CD4-positive, alpha-beta T cell treated with Interleukin-4 for 4 hours (primary cell): ENCODE measurements at places on chromosomes 5 and 9.
A peak's percentile ranks its signal among the peaks of the same experiment; 100 is the strongest.

DNA sequence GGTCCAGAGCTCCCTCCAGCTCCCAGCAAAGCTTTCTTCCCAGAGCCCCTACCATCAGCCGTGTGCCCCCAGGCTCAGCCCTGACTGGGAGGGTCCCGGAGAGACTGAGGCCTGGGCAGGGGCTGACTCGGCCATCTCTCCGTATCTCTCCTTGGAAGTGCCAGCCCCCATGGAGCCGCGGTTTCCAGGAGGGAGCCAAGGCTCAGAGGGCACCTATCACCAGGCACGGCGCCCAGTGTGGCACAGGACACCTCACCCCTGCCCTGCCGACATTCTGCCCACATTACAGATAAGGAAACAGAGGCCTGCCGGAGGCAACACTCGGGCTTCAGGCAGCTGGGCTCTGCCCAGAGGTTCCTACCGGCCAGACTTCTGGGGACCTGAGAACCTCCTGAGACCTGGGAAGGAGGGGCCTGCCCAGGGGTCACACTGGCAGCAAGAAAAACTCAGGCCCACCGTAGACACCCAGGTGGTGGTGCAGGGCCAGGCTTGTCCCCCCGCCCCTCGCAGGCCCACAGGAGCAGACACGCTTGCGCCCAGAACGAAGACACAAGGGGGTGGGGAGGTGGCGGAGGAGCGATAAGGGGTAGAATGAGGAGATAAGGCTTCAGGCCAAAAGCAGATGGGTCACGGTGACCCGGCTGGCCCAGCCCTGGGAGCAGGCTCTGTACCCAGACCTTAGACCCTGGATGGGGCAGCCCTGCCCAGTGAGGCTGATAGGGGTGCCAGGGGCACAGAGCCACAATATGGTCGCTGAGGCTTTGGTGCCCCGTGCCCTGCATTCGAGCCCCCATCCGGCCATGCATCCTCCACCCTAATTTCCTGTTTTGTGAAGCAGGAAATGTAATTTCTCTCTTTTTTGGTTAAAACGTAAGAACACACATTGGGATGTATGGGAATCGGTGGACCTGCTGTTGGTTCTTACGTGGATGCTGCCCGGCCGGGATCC lies 11.8 kb downstream of the NR5A1 start:
- DNase-seq = no peak

DNA sequence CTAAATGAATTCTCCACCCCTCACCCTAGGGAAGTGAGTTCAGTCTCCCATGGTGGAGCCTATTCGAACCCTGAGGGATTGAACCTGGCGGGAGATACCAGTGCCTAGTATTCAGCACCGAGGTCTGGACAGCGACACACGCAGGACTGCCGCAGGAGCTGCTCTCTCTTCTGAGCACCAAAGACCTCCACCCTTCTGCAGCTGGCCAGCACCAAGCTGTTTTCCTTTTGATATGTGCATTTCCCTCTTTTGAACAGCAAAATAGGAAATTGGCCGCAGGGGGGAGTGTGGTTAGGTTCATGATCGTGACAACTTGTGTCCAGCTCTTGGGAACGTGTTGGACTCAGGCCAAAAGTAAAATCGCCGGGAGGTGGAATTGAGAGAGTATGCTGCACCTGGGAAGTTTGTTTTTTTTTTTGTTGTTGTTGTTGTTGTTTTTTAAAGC lies 1.2 kb upstream of the PCSK1 start:
- DNase-seq = no peak

GRCh38 chr5:167603135-167603534 lies 688.3 kb upstream of the WWC1 start:
- DNase-seq = no peak

DNA sequence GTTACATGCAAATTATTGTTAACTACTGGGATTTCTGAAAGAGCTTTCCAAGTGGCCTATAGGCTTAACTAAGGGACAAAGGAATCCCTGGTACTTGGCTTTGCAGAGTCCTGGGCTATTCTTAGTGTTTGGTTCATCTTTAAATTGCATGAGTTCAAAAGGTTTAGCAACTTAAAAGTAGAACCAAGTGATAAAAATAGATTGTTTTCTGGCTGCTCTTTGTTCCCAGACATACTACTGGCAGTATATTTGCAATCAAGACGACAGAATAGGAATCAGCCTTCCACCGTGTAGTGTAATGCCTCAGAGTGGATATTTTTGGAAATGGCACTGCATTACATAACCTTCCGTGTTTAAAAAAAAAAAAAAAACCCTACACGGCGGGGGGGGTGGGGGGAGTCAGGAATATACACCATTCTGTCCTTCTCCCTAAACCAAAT lies 1.0 kb downstream of the NREP start:
- no peak for DNase-seq

GRCh38 chr9:131366761-131367401 lies 27.0 kb upstream of the PRRC2B start:
- no peak for DNase-seq

- no peak for DNase-seq
Measured at GRCh38 chr9:125337236-125337635, 75.6 kb downstream of the GAPVD1 start.

GRCh38 chr5:25427240-25427639 lies 782.5 kb upstream of the CDH10 start:
- no peak for DNase-seq

GRCh38 chr5:135966165-135966564 lies 11.4 kb upstream of the LECT2 start:
- no peak for DNase-seq

DNA sequence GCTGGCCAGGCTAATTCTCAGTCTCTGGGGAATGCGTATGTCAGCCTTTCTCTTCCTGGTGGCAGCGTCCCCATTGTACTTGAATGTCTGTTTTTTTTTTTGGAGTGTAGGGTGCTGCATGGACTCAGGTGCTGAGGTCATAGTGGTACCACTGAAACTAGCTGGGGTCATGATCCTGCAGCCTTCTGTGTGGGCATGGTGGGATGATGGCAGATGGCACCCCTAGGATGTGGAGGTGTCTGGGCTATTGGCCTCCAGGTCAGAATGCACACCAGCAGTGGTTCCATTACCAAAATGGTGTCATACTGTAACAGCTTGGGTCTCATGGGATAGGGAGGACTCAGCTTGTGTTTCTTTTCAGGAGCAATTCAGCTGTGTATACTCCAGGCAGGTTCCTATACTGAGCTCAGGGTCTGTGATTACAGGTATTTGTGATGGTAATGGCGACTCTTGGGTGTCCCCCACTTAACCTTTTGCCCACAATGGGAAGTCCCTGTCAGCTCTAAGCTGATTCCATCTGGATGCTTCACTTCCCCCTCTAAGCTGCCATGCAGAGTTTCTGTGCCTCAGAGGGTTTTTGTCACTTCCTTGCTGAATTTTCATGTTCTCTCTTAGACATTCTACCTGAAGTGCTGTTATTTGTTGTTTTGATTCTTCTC lies 17.9 kb downstream of the HSD17B4 start:
- DNase-seq = no peak

DNA sequence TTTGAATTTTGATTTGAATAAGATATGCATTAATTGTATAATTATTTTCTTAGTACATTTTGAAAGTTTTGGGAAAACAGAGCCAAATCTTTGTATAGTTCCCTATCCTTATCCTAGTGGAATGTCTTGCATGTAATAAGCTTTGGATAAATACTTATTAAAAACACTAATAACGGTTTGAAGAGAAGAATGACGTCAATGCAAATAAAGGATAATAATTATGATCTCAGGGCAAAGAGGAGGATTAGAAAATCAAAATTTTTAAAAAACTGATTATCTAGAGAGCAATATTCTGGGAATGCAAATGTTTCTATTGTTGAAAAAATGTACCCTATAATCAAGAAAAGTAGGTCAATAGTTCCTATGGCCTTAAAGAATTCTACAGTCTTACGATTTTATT lies 22.1 kb downstream of the TYRP1 start:
- DNase-seq = no peak

DNA sequence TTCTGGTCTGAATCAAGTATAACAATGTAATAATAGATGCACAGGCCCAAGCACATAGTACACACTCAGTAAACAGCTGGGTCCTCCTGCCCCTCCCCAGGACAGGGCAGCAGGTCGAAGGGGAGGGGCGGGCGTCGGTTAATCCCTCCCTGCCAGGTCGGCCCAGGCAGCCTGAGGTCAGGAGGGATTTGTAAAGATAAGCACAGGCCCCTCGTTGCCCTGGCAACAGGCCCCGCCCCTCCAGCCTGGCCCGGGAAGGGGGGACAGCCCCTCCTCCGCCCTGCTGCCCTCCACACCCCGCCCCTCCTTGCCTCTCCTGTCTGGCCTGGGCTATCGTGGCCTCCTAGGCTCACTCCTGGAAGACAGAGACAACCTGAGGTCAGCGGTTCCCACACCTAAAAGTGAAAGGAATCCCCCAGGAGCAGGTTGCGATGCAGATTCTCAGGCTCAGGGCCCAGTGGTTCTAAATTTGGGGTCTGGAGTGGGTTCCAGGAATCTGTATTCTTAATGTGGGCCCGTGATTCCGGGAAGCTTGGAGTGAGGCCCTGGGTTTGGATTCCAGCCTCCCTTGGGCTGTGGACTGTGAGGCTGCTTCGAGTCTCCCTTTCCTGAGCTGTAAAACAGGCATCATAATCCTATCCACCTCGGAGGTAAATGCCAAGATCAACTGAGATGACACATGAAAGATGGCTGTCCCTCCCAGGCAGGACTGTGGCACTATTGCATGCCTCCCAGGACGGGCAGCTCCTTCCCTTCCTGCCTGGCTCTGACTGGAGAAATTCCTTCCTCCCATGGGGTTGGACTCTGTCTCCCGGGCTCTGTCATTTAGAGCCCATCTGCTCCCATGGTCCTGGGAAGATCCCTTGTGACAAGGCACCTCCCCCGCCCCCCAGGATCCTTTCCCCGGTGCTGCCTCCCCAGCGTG lies 4.4 kb downstream of the CRB2 start:
- DNase-seq = no peak

GRCh38 chr5:373710-374602 lies 52.4 kb downstream of the AHRR start:
- peak; percentile 13 for DNase-seq

- DNase-seq = no peak
Measured at GRCh38 chr5:7762267-7762666, 88.7 kb downstream of the CFAP90 start.

DNA sequence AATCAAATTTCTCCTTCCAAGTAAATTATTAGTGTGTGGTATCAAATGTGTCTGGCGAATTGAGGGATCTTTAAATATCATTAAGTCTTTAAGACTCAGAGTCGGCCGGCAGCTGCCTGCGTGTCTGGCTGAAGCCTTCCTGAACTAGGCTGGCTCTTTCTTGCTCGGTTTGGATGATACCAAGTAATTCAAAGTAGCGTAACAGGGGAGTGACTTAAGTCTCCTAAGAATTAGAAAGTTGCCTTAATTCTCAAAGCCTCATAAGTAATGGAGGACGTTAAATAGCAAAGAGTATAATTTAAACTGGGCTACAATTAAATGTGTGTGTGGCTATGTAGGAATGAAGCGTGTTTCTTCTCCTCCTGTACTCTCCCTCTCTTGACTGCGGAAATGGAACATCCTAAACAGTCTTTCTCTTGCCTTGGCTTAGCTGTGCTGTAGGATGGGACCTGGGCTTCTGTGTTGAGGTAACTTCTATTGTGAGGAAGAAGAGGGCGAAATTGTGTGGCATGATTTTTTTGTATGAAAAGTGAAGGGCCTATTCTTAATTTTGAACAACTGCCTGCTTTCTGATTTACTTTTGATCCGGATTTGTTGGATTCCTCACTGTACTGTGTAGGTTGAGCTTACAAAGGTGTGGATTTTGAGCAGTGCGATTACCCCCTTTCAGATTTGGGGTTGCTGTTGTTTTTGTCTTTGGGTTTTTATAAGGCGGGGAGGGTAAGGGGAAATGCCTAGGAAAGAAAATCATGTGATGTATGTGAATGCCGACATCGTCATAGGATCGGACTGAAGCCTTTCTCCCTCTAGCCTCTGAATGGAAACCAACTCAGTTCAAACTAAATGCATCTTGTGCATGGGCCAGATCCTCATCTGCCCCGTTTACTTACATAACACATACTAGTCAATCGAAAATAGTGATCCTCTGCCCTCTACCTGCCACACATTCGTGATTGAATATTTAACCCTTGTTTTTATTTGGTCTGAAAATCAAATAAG lies 29.9 kb downstream of the CPEB4 start:
- peak; percentile 82 for DNase-seq

DNA sequence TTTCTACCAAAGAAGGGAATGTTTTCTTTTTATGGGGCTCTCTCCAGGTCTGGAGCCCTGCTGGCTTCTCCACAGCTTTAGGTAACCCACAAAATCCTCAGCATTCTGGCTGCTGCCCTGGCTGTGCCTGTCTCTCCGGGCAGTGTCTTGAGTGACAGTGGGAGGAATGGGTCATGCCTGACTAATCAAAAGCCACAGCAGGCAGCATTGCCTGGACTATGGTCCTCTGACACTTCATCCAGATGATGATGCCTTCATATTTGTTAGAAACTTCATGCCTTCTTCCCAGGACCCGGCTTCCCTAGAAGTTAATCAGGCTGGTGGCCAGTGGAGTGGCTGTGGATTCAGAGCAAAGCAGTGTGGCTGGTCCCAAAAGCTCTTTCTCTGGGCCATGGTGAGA lies 32.2 kb upstream of the TGFBI start:
- no peak for DNase-seq

DNA sequence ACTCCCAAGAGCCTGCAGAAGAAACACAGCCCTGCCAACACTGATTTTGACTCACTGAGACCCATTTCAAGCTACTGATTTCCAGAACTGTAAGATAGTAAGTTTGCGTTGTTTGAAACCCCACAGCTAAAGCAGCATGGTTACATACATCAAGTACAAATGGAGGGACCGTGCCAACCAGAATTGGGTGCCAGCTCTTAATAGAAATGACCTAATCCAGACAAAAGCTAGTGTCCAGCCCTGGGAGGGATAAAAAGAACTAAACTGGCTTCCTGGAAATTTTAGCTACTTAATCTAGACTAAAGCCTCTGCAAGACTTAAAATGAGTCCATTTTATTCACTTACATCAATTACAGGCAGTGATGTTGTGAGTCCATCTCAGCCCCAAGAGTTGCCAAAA lies 122.6 kb downstream of the ADAMTS12 start:
- DNase-seq = no peak

DNA sequence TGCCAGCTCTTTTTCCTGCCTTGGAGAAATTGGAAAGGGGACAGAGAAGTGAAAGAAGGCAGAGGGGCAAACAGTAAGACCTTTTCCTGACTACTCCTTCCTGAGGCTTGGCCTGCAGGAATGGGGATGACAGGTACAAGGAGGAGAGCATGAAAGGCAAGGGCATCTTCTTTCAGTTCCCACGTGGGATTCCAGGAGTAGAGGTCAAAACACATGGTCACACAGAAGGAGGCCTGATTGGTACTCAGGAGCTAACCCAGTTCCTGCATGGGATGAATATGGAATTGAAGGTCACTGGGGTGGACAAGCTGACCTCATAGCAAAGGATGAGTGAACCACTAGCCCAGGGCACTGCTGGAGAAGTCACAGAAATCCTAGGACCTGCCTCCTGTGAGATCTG lies 112.5 kb upstream of the ZNF366 start:
- no peak for DNase-seq
